ENCODE measurements at places on chromosomes 5 and 9.
A peak's percentile ranks its signal among the peaks of the same experiment; 100 is the strongest.

DNA sequence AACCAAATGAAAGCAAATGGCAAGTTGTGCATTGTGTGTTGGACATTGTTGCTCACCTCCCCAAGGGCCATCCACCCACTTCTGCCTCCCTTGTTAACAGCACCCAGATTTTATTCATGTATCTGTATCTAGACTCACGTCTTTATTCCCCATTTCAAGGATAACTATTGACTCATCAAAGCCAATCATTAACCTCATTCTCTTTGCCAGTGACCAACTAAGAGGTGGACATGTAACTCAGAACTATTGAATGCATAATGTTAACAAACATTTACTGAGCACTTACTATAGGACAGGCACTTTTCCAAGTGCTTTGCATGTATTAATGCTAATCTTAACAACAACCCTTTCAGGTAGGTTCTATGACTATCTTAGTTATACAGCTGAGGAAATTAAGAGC lies 45.2 kb upstream of the SMARCA2 start:
- DNase-seq = no peak

GRCh38 chr9:18829873-18830272 lies 203.1 kb downstream of the SAXO1 start:
- DNase-seq = no peak

GRCh38 chr9:20815923-20816703 lies 132.1 kb downstream of the FOCAD start:
- no peak for DNase-seq

- DNase-seq = no peak
These were observed 343.8 kb upstream of the CDH18 start for GRCh38 chr5:20331826-20332225.

DNA sequence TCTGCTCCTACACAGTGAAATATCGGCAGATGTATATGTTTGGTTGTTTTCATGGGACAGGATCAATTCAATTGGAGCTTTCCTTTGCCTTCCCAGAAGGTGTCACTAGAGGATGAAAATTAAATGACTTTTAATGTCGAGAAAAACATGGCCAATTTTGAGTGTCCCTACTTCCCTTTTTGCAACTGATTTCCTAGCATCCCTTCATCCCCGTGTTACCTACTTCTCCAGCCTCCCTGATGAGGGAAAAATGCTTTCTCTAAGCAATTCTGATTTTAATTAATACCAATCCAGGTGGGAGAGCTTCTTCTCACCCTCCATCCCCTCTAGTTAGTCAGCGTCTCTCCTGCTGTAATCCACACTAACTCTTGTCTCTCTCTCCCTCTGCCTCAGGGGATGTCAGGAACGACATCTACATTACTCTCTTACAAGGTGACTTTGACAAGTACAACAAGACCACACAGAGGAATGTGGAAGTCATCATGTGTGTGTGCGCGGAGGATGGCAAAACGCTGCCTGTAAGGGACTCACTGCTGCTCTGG lies 64.9 kb downstream of the DOCK2 start:
- DNase-seq = no peak

GRCh38 chr5:33738967-33739366 lies 152.8 kb downstream of the ADAMTS12 start:
- DNase-seq = no peak

DNA sequence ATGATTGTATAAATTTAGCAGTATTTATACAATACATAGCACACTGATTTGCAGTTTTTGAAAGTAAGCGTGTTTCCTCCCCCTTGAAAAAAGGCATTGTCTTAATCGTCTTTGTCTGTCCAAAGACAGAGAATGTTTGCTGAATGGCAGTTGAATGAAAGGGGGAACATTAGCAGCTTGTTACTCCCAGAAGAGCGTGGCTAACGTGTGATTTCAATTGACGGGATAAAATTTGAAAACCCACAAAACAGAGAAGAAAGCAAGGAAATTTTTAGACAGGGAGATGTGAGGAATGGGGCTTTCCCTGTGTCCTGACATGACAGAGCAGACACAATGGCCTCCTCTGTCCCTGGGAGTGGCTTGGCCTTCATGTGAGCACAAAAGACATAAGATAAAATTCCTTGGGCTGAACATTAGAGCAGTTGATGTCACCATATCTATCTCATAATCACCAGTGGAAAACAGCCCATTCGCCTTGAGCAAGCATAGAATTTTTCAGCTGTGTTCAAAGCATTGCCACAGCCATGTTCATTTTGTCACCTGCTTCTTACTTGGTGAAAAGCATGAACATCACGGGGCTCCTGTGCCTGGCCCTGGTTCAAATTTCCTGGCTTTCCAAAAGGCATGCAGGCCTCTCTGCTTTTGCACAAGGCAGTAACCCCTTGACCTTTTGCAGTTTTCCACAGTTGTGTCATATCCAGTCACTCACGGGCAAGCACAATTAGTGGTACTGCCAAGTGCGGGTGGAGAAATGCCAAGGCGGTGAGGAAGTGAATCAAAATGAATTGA lies 126.9 kb downstream of the TLE1 start:
- DNase-seq = no peak

GRCh38 chr5:73722231-73722630 lies 96.2 kb downstream of the ARHGEF28 start:
- no peak for DNase-seq

DNA sequence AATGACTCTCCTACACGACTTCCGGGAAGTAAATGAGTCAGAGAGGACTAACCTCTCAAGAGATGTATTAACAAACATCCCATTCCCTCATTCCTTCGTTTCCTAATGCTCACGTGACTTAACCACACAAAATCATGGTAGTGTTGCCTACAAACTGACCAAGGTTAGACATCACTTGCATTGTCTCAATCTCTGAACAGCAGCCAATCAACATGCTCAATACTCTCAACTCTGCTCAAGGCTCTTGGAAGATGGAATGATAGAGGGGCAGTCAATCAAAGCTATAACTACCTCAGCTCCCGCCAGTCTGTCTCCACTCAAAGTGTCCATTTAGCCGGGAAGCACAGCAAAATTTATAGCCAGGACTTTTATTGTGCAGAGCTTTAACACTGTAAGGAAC lies 143.8 kb upstream of the PIK3R1 start:
- no peak for DNase-seq

DNA sequence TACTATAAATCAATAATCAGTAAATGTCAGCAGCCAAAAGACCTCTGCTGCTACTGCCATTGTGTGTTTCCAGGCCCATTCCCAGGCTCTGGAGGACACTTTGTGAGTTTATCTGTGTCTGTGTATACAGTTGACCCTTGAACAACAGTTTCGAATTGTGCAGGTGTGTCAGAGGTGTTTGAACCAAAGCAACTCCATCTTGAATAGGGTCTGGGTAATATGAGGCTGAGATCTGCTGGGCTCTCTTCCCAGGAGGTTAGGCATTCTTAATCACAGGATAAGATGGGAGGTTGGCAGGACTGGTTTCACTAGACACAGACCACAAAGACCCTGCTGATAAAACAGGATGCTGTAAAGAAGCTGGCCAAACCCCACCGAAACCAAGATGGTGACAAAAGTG lies 2.3 kb upstream of the TBCA start:
- no peak for DNase-seq

- DNase-seq = no peak
These were observed 126.9 kb upstream of the FSTL4 start for GRCh38 chr5:133739181-133739780.

DNA sequence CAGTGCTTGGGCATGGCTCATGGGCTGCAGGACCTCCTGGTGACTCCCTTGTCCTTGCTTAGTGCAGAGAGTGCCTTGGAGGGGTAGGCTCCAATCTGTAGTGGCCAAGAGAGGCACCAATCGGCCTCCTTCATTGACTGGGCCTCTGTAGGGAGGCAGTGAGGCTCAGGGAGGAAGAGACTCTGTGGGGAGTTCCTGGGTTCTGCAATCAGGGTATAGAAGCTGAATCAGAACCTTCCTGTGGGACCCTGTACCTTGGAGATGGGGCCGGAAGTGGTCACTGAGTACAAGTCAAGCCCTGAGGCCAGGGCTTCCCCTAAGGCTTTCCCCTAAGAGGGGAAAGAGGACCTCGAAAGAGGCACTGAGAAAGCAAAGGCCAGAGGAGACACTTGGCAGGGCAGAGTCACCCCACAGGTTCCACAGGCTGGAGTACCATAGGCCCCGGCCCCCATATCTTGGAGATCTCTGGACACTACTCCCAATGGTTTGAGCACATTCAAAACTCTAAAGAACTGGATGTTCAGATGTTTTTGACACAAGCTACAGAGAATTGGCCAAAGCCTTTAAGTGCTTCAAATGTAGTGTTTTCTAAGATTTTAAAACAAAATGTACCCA lies 190.5 kb downstream of the HSPA4 start:
- DNase-seq = no peak

DNA sequence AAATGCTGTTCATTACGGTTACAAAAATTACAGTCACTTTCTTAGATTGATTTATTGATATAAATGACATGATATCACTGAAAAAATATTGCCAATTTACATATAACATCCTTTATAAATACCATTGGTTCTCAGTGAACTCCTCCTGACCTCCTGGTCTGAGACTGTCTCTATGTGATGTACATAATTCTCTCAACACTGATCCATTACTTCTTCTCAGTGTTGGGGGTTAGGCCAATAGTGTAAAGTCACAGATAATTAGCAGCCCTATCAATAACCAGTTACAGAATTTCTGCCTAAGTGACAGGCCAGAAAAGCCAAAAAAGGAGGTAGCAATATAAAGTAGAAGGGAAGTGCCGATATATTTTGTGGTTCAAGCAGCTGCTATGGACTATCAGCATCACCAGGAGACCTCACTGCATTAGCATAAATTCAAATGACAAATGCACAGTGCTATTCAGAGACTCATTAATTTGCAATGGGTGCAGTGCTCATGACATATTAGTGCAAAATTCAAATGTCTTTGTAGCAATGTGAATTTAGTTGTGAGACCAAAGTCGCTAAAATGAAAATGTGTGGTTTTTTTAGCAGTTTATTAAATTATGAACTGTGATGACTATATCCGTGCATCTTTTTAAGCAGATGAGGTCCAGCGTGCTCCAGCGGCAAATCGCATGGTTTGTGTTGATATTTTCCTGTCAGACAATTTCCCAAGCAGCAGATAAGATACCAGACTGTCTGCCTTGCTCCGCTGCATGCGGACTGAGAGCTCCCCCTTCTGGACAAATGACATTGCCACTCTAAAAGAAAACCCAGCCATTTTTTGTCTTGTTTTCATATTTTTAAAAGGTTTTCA lies 144.6 kb downstream of the CETN3 start:
- peak; percentile 63 for DNase-seq

- DNase-seq = no peak
These were observed 29.7 kb downstream of the GPR21 start for GRCh38 chr9:123063177-123063598.

DNA sequence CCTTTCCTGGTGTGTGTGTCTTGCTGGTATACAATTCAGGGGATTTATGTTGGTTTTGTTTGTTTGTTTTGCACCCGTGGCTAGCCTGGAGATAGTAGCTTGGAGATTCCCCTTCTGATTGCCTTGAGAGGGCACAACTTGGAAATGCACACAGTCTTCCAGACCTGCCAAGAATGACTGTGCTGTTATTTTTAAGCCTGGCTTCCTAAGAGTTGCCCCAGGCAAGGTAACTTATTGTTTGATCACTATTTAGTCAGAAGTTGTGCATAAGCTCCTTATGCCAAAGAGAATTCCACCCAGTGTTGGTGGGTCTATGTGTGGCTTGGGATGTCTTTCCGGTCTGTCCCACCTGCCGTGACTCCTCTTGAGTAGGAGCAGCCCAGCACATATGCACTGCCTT lies 421.9 kb upstream of the KCNN2 start:
- DNase-seq = no peak

DNA sequence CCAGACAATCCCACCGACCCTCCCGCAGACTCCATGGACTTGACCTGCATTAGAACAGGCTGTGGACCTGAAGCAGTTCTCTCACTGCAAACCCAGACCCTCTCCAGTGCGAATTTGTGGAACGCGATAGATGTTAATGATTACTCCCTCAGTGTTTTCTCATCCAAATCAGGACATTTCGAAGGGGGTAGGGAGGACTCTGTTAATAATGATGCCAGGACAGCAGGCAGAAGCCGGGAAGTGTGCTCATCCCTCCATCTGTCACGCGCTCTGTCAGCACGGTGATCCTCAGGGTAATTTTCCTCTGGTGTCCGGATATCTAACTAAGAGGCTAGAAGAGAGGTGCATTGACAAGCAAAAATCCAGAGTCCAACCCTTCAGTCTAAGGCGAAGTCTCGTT lies 18.8 kb downstream of the RAPGEF1 start:
- DNase-seq = peak; percentile 81

- no peak for DNase-seq
These were observed 17.7 kb downstream of the CMBL start for GRCh38 chr5:10289991-10290390.

- DNase-seq = peak; percentile 24
These were observed 8.0 kb downstream of the STC2 start for GRCh38 chr5:173320259-173320658.

DNA sequence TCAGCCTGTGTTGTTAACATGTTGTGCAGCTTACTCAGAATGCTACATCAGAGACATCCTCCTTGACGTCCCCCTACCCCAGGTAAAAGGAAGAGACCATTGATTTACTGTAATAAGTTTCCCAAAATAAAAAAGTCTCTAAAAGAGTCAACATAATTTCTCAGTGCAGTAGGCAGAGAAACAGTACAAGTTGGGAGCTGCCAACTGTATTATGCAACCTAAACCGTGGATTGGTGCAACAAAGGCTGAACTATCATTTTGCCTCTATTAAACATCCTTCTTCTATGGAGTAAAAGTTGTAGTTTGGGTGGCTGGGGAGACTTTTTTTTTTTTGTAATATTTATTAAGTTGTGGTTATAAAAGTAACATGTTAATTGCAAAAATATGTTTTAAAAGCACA lies 208.0 kb downstream of the NR3C1 start:
- no peak for DNase-seq

GRCh38 chr9:7045361-7045760 lies 287.6 kb downstream of the KDM4C start:
- DNase-seq = no peak

GRCh38 chr5:161176221-161176620 lies 324.2 kb upstream of the ATP10B start:
- DNase-seq = no peak

GRCh38 chr5:22780756-22781155 lies 72.4 kb downstream of the CDH12 start:
- DNase-seq = no peak

- DNase-seq = no peak
These were observed 30.0 kb upstream of the RECK start for GRCh38 chr9:36006549-36007315.

- no peak for DNase-seq
These were observed 7.6 kb upstream of the RIC1 start for GRCh38 chr9:5621327-5621726.

GRCh38 chr5:153555420-153556114 lies 65.1 kb downstream of the GRIA1 start:
- DNase-seq = no peak
